ENCODE measurements at places on chromosomes 7 and 10.

DNA sequence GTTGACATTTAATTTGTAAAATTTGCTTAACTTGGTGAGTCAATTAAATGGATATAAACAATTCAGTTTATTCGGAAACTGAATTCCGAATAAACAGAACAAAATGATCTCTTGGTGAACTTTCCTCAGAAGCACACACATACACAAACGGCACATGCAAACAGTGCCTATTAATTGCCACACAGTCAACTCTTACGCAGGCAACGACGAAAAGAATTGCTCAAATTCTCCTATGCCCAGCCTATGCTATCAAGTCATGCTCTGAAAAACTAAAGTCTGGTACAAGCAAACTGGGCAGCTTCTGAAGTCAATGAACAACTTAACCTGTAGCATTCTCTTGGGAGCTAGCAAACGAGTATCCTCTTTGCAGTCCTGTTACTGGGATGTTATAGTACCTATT is 38.8 kb upstream of the ASL start:
- DNase-seq = no peak

GRCh38 chr7:124376111-124376510 is 343.2 kb upstream of the TMEM229A start:
- no peak for DNase-seq

DNA sequence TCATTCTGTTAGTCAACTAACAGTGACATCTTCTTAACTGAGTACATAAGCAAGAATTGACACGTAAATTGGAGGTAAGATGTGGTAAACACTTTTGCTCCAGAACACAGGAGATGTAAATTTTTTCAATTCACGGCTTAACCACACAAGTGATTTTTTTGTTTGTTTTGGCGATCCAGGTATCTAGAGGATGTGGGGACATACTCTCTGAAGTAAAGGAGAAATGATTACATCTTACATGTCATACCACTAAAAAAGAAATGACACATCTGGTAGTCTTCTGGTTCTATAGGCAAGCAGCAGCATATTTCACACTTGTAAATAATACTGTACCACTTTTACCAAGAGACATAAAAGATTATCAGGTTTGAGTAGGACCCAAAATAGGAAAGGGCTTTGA is 200.3 kb upstream of the ZWINT start:
- DNase-seq = no peak

GRCh38 chr7:139730746-139731612 is 46.8 kb downstream of the HIPK2 start:
- DNase-seq = no peak

DNA sequence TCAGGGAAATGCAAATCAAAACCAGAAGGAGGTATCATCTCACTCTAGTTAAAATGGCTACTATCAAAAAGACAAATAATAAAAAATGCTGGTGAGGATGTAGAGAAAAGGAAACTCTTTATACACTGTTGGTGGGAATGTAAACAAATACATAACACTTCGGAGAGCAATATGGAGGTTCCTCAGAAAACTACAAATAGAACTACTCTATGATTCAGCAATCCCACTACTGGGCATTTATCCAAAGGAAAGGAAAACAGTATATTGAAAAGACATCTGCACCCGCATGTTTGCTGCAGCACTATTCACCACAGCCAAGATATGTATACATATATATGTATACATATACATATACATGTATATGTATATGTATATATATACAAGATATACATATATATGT is 94.2 kb downstream of the C10orf90 start:
- no peak for DNase-seq

Measured in pulmonary artery endothelial cell (primary cell).